Adipose tissue (tissue), 3 donors: ENCODE measurements at places on chromosomes 13 and 19. TPM values are rescaled to one million over a fixed set of nuclear protein-coding genes. Genes with fewer than 3 reads are reported as not detected.

The B3GNT3 gene
- polyA plus RNA-seq = 0.67 TPM

The DENND1C gene
- 2.7 TPM for polyA plus RNA-seq

The KLC3 gene
- 3.2 TPM for polyA plus RNA-seq

The LILRB1 gene
- polyA plus RNA-seq = 6.1 TPM

The OR7A5 gene
- polyA plus RNA-seq = not detected
